ENCODE measurements at places on chromosomes 5 and 9.
A peak's percentile ranks its signal among the peaks of the same experiment; 100 is the strongest.

- DNase-seq = no peak
These were observed 82.8 kb upstream of the ASS1 start for GRCh38 chr9:130361873-130362362.

DNA sequence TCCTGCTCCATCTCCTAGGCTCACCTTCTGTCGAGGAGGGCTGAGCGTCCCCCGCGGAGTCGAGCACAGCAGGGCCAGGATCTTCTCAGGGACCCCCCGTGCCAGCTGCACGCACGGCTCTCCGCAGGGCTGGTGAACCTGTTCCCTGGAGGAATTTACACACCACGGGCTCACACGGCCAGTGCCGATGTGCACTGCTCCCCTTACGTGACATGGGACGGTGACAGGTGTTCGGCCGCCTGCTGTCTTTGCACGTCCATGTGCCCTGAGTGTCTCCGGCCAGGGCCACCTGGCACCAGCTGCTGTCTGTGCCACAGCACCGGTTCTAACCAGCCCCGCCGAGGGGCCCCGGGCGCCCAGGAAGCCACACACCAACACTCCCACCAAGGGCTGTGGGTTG lies 8.7 kb upstream of the AGPAT2 start:
- DNase-seq = no peak

DNA sequence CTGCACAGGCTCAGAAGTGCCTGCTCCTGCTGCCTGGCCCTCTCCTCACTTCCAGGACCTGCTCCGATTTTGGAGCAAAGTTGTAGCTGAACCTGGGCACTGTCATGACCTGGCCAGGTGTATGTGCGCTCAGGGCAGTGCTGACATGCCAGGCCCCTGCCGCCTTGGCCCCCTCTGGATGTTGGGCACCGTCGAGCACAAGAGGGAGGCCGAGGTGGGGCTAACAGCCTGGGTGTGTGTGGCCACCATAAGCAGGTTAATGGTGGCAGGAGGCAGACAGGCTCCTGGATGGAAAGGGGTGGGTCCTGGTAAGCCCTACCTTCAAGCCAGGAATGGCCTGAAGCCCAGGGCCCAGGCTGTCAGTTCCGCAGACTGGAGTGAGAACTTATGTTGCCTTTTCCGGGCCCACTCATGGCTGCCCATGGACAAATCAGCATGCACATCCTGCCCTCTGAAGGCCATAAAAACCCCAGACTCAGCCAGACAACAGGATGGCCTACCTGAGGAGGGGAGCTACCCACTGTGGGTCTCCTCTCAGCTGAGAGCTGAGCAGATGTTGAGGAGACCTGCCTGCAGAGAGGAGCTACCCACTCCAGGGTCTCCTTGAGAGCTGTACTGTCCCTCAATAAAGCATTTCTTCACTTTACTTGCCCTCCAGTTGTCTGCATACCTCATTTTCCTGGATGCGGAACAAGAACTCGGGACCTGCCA lies 66.2 kb downstream of the NACC2 start:
- no peak for DNase-seq

DNA sequence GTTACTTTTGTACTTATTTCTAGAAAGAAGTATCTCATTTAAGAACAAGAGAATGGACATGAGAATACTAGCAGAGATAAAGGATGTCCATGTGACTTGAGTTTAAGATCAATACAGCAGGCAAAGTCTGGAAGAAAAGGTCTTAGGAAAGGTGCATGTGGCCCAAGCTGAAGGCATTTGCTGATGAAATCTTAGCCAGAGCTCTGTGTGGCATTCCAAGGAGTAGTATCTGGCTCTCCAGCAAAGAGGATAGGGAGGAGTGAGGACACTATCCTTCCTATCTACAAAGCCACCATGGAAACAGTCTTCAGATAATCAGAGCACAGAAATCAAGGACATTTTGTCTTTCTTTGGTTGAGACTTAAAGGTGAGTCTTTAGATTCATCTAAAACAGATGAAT lies 244.1 kb upstream of the RGMB start:
- DNase-seq = no peak

GRCh38 chr9:90966480-90967144 lies 165.0 kb downstream of the SYK start:
- no peak for DNase-seq

DNA sequence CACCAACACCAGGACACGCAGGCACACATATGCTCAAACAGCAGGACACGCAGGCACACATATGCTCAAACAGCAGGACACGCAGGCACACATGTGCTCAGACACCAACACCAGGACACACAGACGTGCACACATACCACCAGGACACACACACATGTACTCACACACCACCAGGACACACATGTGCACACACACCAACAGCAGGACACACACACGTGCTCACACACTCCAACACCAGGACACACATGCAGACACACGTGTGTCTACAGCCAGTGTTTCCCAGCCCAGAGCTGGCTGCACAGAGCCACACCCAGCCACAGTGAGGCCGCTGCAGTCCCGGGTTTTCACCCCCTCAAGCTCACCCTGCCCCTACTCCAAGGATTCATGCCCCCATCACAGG lies 25.0 kb upstream of the SLC12A7 start:
- no peak for DNase-seq

- no peak for DNase-seq
These were observed 252.7 kb upstream of the IL12B start for GRCh38 chr5:159582756-159583541.

- no peak for DNase-seq
These were observed 24.3 kb upstream of the XPA start for GRCh38 chr9:97721396-97721795.

- DNase-seq = peak; percentile 46
These were observed 425.3 kb downstream of the CSNK1G3 start for GRCh38 chr5:123937230-123937629.

DNA sequence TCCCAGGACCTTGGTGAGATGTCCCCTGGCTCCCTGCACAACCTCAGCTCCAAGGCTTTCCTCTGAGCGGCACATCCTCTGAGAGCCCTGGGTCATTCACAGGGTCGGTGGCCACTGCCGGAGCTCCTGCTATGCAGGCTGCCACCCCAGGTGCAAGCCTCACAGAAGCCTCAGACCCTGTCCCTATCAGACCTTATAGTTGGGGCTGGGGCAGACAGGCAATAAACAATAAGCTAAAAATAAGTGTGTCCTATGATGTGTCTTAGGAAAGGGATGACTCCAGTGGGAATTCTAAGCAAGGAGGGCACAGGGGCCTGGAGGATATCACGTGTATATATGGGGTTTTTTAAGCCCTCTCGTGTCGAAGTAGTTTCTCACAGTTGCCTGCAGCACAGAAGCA lies 91.3 kb downstream of the SYK start:
- no peak for DNase-seq

- no peak for DNase-seq
These were observed 81.5 kb downstream of the PALM2AKAP2 start for GRCh38 chr9:109861499-109861898.

- no peak for DNase-seq
These were observed 34.7 kb downstream of the GLT6D1 start for GRCh38 chr9:135604437-135605237.

GRCh38 chr5:115977988-115978387 lies 15.7 kb downstream of the LVRN start:
- no peak for DNase-seq

DNA sequence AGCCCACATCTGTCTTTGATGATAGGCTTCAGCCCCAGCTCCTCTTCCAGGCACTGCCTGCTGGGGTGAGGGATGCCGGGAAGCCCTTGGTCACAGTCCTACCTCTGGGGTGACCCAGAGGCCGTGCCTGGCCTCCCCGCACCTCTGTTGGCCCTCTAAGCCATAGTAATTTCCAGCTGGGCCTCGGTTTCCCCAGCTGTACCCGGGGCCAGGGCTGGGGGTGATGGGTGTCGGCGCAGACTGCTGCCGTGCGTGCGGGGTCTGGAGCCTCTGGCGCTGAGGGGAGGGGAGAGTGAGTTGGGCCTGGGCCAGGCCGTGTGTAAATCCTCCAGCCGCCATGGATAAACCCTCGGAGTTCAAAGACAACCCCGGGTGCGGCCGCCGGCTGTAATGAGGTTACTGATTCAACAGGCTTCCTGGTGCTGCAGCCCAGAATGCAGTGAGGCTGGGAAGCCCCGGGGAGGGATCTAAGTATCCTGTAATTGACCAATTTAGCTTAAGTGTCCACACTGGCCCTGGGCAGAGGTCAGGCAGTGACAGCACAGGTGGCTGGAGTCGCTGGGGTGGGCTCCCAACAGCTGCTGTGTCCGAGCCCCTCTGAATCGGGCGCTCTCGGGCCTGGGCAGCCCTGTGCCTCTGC lies 7.1 kb downstream of the RXRA start:
- DNase-seq = no peak

- DNase-seq = no peak
These were observed 34.3 kb downstream of the DNAH5 start for GRCh38 chr5:13910201-13910600.

GRCh38 chr5:64519263-64519662 lies 13.4 kb downstream of the RGS7BP start:
- no peak for DNase-seq

- DNase-seq = peak; percentile 66
These were observed 271.9 kb upstream of the ADAMTS16 start for GRCh38 chr5:4868140-4868735.

DNA sequence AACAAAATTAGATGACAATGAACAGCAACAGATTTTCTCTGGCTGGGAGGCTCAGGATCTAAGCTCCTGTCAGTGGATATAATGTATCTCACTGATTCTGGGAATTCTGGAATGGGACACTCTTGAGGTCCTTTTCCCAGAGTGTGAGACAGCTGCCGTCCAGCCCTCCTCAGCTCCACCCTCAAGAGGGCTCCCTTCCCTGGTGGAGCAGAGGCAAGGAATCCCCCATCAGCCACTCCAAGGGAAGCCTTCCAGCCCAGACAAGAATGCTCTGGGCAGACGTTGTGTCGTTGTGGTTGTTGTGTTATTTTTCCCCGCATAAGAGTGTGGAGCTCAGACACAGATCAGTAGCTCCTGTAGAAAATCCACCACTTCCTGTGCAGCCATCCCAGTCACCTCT lies 47.7 kb upstream of the ATP10B start:
- no peak for DNase-seq

DNA sequence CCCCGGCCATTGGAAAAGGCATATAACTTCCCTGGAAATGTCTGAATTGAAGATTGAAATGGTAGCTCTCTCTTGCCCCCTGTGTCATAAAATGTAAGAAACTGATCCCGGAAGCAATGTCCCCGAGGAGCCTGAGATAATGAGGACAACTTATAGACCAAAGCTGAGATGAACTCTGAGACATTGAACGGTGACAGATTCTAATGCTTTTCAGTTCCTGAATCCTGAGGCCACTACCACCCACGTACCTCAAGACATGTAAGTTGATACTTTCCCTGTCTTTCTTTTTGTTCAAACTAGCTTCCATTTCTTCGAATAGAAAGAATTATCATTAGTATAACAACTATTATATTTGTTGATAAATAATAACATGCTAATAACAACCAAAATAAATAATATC lies 51.0 kb downstream of the KIF4B start:
- no peak for DNase-seq

DNA sequence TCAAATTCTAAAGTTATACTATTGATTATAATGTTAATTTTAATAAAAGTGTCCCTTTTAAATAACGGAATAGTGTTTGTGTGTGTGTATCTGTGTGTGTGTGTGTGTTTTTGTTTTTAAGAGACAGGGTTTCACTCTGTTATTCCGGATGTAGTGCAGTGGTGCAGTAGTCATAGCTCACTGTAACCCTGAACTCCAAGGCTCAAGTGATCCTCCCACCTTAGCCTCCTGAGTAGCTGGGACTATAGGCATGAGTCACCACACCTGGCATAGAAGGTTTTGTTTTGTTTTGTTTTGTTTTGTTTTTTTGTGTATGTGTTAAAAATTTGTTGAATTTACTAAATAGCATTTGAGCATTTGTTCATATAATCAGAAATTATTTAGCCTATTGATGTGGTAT lies 64.6 kb downstream of the YTHDC2 start:
- no peak for DNase-seq

DNA sequence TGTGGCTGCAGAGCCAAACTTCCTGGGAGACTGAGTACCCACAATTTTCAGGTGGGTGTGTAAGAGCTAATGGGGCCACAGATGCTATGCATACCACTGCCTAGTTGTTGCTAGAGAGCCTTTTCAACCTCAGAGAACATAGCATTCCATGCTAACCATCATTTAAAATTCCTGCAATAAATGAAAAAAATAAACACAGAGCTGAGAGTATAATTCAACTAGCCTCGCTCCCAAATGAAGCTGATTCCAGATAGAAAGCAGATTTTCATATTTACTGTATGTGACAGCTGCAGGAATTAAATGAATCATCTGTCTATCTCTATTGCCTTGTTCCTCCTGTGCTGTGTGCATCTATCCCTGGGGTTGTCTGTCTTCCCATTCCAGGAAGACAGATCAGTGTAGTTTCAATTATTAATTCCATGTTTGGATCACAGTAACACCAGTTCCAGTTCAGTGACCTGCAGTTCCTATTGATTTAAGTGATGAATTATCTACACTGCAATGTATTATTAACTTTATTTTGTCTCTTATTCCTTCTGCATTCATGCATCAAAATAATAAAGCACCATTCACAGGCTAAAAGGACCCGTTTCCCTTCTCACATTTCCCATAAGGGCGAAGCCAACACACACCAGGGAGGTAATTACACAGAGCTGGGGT lies 324.5 kb downstream of the SLIT3 start:
- no peak for DNase-seq

DNA sequence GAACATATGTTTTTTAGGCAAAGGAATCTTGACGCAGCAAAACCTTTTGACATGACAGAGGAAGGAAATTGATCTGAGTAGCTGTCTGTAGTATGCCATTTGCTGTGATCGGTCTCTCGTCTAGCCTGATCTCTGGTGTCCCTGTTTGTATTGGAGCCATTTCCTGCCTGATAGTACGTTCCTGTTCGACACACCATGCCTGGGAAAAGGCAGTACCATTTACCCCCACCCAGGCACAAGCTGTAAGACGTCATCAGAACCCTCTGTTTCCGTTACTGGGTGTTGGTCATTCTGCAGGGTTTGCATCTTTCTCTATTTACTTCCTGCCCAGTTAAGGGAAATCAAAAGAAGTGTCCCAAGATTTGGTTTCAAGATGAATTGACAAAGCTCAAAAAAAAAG lies 129.7 kb downstream of the CEMIP2 start:
- no peak for DNase-seq

GRCh38 chr5:6551287-6551954 lies 81.4 kb downstream of the NSUN2 start:
- DNase-seq = no peak

DNA sequence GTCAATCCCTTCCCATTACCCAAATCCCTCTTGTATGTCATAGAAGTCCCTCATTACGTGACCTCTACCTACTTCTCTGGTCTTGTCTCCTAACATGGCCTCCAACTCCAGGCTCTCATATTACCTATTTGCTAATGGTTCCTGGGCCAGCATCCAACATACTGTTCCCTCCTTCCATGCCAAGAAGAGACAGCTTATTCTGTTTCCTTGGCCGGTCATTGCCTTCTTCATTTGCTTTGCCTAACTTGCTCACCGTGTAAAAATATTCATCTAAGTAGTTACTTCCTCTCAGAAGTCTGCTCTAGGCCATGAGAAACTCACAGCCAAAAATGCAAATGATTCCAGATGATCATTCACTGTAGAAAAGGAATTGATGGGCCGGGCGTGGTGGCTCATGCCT lies 8.9 kb upstream of the IL6ST start:
- no peak for DNase-seq

GRCh38 chr5:106172681-106173532 lies 1497.8 kb downstream of the EFNA5 start:
- no peak for DNase-seq

- no peak for DNase-seq
These were observed 122.9 kb downstream of the OXCT1 start for GRCh38 chr5:41747301-41747700.

Data from HEK293T (cell line).